ENCODE measurements at places on chromosomes 11 and 22. TPM values are rescaled to one million over a fixed set of nuclear protein-coding genes. Genes with fewer than 3 reads are reported as not detected.

Gene DSCAML1
- 1.3 TPM for total RNA-seq

Gene EIF3F
- total RNA-seq: 310 TPM

Gene KLHL35
- total RNA-seq: 0.66 TPM

Gene OR4A16
- not detected for total RNA-seq

Gene SPI1
- 4.7 TPM for total RNA-seq

Gene C1QTNF4
- 1.2 TPM for total RNA-seq

GRCh38 chr22:50275181-50276055 is 5.2 kb upstream of the MAPK11 start:
- no peak overlapping the region for H3K27ac ChIP-seq
- DNase-seq: no peak
- H3K27me3 ChIP-seq: peaks cover 1% of the 10 kb centered on the region

DNA sequence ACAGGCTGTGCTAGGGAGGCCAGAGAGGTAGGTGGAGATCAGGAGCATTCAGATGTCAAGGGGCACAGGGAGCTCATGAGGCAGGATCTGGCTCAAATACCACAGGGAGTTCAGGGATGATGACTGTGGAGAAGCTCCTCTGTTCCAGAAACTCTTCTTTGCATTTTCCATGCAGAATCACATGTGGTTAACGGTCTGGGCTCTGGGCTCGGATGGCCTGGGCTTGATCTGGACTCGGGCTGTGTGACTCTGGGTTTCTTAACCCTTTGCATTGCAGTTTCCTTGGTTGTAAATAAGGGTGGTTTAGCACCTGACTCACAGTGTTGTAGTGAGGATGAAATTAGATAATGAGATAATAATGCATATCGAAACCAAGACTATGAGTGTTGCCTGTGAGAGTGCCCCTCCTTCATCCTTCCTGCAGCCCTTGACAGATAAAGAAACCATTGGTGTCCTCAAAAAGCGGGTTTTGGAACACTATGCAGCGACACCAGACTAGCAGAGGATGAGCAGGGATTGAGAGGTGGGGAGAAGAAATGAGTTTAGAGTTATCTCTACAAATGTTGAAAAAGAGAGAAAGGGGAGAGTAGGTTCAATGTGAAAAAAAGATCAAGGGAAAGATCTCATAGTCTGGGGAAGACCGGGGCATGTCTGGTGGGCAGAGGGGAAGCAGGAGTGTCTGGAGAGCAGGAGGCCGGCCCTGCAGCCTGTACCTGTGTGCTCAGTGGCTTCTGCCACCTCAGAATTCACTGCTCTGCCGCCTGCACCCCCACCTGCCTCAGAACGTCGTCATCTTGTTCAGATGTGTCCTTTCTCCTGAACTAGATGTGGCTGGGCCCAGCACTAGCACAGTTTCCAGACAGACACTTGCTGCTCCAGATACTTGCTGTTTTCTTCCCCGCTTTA is 197.8 kb upstream of the SORL1-AS1 start:
- no peak for DNase-seq
- H3K27ac ChIP-seq: peak overlapping the region; percentile 82
- H3K36me3 ChIP-seq: no peaks in the 10 kb centered on the region
- peak overlapping the region; percentile 79 for H3K4me3 ChIP-seq
- H3K4me1 ChIP-seq: peaks cover 32% of the 10 kb centered on the region

- no peak overlapping the region for H3K27ac ChIP-seq
- H3K4me1 ChIP-seq: peaks cover 14% of the 10 kb centered on the region
- DNase-seq: no peak
- H3K4me3 ChIP-seq: no peak overlapping the region
- no peaks in the 10 kb centered on the region for H3K36me3 ChIP-seq
- H3K27me3 ChIP-seq: no peaks in the 10 kb centered on the region
Measured at GRCh38 chr22:47120399-47120798, 357.9 kb downstream of the TBC1D22A start.

DNA sequence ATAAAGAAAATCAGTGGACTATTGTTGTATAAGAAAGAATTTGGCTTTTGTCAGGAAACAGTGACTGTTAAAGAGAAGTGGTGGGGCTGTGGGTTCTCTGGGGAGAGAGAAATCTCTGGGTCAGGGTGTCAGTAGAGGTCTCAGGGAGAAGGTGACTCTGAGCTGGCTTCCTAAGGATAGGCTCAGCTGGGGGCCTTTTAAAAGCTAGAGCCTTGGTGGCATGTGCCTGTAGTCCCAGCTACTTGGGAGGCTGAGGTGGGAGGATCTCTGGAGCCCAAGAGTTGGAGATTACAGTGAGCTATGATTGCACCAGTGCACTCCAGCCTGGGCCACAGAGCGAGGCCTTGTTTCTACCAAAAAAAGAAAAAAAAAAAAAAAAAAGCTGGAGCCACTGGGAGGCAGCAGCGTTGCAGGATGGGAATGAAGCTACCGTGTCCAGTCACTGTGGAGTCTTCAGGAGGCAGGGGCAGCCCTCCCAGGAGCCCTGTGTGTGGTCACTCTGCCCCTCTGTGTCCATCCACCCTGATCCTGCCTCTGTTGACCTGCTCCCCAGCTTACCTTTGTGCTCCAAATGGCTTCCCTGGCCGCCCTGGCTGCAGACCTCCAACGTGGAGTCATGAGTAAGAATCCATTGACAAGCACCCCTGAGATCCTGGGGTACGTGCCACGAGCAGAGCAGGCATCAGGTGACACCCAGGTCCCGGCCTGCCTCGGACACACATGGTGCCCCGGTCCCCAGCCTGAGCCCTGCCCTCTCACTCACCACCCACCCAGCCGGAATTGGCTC is 5.4 kb upstream of the MIF start:
- H3K4me3 ChIP-seq: no peak overlapping the region
- no peaks in the 10 kb centered on the region for H3K27me3 ChIP-seq
- peaks cover 4% of the 10 kb centered on the region for H3K4me1 ChIP-seq
- H3K27ac ChIP-seq: no peak overlapping the region

DNA sequence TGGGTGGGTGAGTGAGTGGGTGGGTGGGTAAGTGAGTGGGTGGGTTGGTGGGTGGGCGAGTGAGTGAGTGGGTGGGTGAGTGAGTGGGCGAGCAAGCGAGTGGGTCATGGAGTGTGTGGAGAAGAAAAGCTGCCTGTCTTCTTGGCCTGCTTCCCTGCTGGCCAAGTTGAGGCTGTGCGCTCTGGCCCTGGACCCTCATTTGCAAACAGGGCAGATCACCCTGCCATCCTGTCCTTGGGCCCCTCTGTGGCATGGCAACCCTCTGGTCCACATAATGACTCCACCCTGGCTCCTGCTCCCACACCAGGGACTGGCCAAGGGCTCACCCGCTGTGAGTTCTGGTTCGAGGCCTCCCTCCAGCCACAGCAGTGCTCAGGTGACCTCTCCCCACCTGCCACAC is 35.1 kb downstream of the CAPN1 start:
- no peak overlapping the region for H3K4me3 ChIP-seq
- H3K4me1 ChIP-seq: peaks cover 26% of the 10 kb centered on the region
- no peaks in the 10 kb centered on the region for H3K27me3 ChIP-seq
- DNase-seq: no peak
- no peaks in the 10 kb centered on the region for H3K36me3 ChIP-seq

DNA sequence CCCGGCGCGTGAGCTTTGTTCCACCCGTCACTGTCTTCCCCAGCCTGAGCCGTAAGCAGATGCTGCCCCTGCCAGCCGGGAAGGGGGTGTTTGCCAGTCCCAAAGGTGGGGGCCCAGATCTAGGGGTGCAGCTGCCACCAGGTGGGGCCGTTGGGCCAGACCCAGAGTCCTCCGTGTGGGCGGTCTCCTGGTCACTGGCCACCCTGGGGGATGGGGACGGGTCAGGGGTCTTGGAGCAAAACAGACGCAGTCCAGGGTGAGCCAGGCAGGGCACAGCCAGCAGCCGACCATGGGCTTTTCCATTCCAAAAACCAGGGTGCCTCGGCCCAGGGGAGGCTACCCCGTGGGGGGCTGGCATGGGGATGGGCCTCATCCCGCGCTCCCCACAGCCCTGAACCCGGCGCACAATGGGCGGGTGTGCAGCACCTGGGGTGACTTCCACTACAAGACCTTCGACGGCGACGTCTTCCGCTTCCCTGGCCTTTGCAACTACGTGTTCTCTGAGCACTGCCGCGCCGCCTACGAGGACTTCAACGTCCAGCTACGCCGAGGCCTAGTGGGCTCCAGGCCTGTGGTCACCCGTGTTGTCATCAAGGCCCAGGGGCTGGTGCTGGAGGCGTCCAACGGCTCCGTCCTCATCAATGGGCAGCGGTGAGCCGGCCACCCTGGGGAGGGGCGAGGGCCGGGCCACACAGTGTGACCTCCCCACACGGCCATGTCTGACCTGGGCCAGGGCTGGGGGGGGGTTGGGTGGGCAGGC is 3.5 kb downstream of the MUC5B start:
- peaks cover 7% of the 10 kb centered on the region for H3K27me3 ChIP-seq
- no peak for DNase-seq
- H3K27ac ChIP-seq: no peak overlapping the region
- no peaks in the 10 kb centered on the region for H3K4me1 ChIP-seq
- no peaks in the 10 kb centered on the region for H3K36me3 ChIP-seq

GRCh38 chr11:43261775-43262174 is 50.0 kb upstream of the API5 start:
- no peak overlapping the region for H3K4me3 ChIP-seq
- no peaks in the 10 kb centered on the region for H3K4me1 ChIP-seq
- no peak for DNase-seq
- H3K27ac ChIP-seq: no peak overlapping the region

- no peaks in the 10 kb centered on the region for H3K36me3 ChIP-seq
- peaks cover 33% of the 10 kb centered on the region for H3K27me3 ChIP-seq
- no peaks in the 10 kb centered on the region for H3K4me1 ChIP-seq
- DNase-seq: no peak
Measured at GRCh38 chr22:26310616-26311015, 118.4 kb upstream of the ASPHD2 start.

DNA sequence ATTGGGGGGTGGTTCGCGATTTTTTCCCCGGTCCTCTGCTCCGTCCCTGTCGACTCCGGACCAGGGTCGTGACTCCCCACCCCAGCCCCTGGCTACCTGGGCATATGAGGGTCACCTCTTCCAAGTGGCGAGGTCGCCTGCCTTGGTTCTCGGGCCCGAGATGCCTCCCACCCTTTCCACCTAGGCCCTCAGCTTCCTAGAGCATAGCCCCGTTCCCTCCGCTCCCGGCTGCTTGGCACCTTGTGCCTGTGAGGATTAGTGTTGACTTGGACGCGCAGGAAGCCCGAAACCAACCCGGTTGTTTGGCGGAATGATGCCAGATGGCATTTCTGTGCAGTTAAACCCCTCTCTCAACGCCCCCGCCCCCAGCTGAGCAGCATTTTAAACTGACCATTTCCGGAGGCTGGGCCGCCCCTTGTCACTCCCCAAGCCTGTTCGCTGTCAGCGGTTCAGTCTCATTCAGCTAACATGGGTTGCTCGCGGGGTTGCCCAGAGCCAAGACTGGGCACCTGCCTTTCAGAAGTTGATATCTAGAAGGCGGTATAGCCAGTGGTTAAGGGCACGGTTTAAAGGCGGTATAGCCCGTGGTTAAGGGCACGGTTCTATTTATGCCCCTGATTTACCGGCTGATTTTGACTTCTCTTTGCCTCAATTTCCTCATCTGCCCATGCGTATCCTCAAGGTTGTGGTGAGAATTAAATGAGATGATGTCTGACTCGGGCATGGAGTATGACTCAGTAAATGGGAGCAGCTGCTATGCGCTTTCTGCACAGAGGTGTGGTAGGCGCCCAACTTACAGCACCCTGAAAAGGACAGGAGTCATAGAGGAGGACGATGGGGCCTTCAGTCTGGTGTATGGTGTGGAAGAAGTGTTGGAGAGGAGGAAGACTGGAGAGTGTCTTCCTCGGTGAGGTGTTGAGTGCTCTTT is 639 bp downstream of the INCENP start:
- H3K4me3 ChIP-seq: peak overlapping the region; percentile 90
- no peaks in the 10 kb centered on the region for H3K36me3 ChIP-seq
- H3K27ac ChIP-seq: peak overlapping the region; percentile 93
- H3K27me3 ChIP-seq: no peaks in the 10 kb centered on the region

DNA sequence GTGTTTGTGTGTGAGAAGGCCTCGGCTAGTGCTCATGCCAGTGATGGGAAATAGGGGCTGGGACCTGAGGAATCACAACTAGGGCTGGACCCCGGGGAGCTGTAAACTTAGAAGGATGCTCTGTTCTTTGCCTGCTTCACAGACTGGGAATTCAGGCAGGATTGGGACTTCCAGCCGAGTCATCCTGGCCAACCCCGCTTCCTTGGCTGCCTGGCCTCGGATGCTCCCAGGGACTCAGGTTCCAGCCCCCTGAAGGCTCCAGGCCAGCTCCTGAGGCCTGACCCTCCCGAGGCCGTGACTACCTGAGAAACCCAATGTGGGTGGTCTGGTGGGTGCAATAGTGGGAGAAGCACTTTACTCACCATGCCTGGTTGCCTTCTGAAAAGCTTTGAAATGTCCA is 44.7 kb downstream of the IRAG1 start:
- no peak overlapping the region for H3K4me3 ChIP-seq
- H3K27me3 ChIP-seq: no peaks in the 10 kb centered on the region
- no peaks in the 10 kb centered on the region for H3K4me1 ChIP-seq
- no peaks in the 10 kb centered on the region for H3K36me3 ChIP-seq
- no peak overlapping the region for H3K27ac ChIP-seq

GRCh38 chr11:130554241-130555055 is 106.0 kb downstream of the ADAMTS15 start:
- H3K4me3 ChIP-seq: no peak overlapping the region
- no peaks in the 10 kb centered on the region for H3K4me1 ChIP-seq
- DNase-seq: no peak
- no peak overlapping the region for H3K27ac ChIP-seq
- H3K27me3 ChIP-seq: peaks cover 22% of the 10 kb centered on the region

- no peaks in the 10 kb centered on the region for H3K4me1 ChIP-seq
- no peak overlapping the region for H3K4me3 ChIP-seq
- H3K36me3 ChIP-seq: no peaks in the 10 kb centered on the region
- no peaks in the 10 kb centered on the region for H3K27me3 ChIP-seq
- no peak for DNase-seq
Measured at GRCh38 chr11:69482322-69482721, 859 bp downstream of the LINC01488 start.

GRCh38 chr11:22640862-22641261 is 15.2 kb upstream of the FANCF start:
- no peak for DNase-seq

- DNase-seq: no peak
- H3K4me1 ChIP-seq: no peaks in the 10 kb centered on the region
- peak overlapping the region; percentile 28 for H3K27ac ChIP-seq
- H3K36me3 ChIP-seq: no peaks in the 10 kb centered on the region
- H3K4me3 ChIP-seq: no peak overlapping the region
- H3K27me3 ChIP-seq: peaks cover 25% of the 10 kb centered on the region
Measured at GRCh38 chr22:18065256-18065655, 12.5 kb upstream of the PEX26 start.
